SJSA1 (cell line): ENCODE measurements at places on chromosomes 13 and 19.

DNA sequence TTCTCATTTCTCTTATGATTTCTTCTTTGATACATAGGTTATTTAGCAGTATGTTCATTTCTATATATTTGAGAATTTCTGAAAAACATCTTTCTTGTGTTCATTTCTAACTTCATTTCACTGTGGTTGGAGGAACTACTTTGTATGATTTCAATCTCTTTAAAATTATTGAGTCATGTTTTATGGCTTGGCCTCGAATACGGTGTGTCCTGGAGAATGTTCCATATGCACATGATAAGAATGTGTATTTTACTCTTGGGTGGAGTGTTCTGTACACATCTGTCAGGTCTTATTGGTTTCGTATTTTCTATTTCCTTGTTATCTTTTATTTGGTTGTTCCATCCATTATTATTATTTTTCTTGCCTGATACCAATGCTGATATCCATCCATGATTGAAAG is 22.9 kb downstream of the DNM2 start:
- no peak for DNase-seq

DNA sequence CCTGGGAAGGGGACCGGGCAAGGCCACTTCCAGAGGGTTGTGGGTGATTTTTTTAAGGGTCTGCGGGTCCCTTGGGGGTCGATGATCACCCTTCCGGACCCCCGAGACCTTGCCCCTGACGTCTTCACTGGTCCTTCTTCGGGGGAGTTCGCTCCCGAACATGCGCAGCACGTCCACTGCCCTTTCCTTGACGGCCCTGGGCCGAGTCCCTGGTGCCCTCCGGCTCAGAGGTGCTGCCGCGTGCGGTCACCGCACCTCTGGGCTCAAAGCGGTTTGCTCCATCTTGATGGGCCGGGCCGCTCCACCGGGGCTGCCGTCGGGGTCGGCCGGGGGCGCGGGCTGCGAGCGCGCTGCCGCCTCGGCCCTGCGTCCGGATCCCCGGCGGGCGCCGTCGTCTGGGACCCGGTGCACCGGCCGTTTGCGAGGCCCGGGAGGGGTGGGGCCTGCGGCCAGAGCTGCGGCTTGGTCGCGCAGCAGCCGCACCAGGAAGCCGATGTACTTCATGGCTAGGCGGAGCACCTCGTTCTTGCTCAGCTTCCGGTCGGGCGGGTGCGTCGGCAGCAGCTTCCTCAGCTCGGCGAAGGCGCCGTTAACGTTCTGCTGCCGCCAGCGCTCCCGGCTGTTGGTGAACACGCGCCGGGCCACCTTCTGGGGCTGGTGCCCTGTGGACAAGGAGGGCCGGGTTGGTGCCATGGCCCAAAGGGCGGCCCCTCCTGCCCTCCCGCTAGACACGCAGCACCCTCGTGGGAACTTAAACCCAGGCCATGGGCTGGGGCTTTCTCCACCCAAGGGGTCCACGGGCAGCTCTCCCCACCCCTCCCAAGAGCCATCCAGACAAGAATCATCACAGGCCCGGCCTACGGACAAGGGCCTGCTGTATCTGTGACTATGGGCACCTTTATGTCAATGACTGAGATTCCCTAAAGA is 3.3 kb downstream of the LYL1 start:
- no peak for DNase-seq

- no peak for DNase-seq
Observed at GRCh38 chr13:77981281-77981881, 62.8 kb upstream of the EDNRB start.

GRCh38 chr19:53865918-53866864 is 1.5 kb upstream of the MYADM start:
- DNase-seq: peak; percentile 68

- no peak for DNase-seq
Observed at GRCh38 chr13:84126671-84127171, 244.4 kb upstream of the SLITRK1 start.

DNA sequence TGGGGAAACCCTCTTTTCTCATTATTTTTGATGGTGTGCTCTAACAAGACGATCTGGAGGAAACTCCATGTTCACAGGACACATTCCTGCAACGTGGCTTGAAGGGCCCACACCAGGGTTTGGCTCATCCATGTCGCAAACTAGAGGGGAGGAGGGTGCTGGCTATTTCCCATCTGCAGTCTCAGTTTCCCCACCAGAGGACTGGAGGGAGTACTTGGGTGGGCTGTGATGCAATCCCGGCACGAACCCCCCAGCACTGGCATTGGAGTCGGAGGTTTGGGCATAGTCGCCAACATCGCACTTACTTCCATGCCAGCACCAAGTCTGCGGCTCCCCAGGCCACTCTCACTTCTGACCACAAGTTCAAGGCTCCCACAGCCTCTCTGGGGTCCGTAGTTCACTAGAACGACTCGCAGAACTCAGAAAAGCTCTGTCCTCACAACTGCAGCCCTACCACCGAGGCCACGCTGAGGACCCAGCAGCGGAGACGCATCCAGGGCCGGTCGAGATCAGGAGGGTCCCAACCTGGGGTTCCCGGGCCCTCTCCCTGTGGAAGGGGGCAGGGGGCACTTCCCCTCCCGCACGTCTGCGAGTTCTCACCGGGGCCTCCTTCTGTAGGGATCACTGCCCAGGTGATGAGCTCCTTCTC is 165.6 kb upstream of the SOX1 start:
- peak; percentile 41 for DNase-seq

GRCh38 chr13:40992678-40993518 is 26.2 kb downstream of the ELF1 start:
- no peak for DNase-seq

- DNase-seq: no peak
Observed at GRCh38 chr19:42285541-42285941, 16.4 kb upstream of the PRR19 start.

DNA sequence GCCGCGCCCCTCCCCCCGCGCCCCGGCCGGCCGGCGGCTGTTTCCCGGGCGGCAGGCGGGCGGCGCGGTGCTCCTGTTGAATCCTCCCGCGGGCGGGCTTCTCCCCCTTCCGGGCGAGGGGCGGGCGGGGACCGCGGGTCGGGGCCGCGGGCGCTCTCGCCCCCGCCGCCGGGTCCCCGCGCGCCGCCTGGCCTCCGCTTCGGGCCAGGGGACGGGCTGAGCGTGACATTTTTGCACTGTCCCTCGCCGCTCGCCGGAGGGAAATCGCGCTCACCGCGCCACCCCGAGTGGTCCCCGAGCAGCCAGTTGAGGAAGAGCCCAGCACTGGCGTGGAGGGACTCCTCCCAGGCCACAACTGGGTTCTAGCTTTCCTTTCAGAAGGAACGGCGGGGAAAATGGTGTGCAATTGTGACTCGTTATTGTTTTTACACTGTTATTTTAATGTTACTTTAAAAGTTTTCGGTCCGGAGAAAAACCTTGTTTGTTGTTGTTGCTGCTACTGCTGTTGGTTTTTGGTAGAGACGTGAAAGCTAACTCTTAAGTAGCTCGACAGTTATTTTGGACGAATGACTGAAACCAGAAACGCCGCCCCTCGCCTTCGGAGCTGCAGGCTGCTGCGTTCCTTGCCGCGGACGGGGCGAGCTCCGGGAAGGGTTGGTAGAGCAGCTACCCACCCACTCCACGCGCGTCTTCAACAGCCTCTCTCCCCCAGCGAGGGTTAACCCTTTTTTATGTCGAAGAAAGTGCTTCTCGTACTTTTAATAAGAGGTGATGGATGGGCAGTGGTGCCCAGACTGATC is 959 bp downstream of the PDS5B start:
- peak; percentile 56 for DNase-seq

DNA sequence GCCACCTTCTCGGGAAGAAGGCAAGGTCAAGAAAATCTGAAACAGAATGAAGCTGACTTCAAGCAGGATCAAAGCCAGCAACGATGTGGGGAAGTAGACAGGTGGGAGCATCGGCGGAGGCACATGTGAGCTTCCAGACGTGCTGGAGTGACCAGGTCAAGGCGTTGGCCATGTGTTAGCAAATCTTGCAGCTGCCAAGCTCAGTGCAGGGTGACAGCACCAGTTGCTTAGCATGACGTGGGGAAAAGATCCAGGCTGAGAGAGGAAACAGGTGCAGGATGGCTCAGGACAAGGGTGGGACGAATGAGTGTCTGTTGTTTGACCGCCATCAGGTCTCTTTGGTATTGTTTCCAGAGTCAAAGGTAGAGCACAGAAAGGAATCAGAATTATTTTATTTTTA is 92.3 kb downstream of the TNFSF13B start:
- DNase-seq: no peak
